H54 (cell line): ENCODE measurements at places on chromosomes 7 and 10.

DNA sequence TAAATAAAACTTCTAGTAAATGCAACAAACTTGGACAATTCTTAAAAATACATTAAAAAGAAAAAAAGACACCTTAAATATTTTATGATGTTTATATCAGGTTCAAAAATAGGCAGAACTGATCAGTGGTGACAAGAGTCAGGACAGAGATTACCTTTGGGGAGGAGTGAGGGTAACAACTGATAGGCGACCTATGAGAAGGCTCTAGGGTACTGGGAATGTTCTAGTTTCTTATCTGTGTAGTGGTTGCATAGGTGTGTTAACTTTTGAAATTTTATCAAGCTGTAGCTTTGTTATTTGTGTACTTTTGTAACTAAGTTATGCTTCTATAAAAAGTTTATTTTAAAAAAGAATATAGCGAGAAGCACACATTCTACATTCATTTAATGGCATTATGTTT is 75.1 kb upstream of the STRIP2 start:
- no peak for DNase-seq

GRCh38 chr7:149280661-149281507 is 18.9 kb downstream of the ZNF783 start:
- DNase-seq: no peak

DNA sequence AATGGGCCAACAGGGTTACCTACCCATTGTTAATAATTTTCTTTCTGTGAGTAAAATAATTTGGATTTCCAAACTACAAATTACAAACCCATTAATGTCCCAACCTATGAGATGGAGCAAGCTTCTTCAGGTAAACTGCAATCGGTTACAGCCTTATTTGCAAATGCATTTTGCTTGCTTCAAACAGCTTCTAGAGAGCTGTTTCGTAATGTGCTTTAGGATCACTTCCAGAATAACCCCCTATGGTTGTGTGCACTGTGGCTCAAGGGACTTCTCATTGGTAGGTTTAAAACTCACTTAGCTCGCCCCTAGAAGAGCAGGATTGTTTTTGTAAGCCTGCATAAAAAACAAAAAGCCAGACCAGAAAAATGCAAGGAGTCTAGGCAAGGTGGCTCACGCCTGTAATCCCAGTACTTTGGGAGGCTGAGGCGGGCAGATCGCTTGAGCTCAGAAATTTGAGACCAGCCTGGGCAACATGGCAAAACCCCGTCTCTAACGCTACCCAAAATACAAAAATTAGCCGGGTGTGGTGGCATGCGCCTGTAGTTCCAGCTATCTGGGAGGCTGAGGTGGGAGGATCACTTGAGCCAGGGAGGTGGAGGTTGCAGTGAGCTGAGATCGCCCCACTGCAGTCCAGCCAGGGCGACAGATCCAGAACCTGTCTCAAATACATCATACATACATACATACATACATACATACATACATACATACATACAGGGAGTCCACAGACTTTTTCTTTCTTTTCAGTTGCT is 3.3 kb upstream of the MAP3K8 start:
- DNase-seq: no peak

GRCh38 chr10:22340329-22341189 is 4.7 kb upstream of the SPAG6 start:
- no peak for DNase-seq

GRCh38 chr10:13758312-13758711 is 171.5 kb downstream of the PRPF18 start:
- no peak for DNase-seq

- DNase-seq: no peak
These were observed 4.4 kb downstream of the ETV1 start for GRCh38 chr7:13984831-13985685.

DNA sequence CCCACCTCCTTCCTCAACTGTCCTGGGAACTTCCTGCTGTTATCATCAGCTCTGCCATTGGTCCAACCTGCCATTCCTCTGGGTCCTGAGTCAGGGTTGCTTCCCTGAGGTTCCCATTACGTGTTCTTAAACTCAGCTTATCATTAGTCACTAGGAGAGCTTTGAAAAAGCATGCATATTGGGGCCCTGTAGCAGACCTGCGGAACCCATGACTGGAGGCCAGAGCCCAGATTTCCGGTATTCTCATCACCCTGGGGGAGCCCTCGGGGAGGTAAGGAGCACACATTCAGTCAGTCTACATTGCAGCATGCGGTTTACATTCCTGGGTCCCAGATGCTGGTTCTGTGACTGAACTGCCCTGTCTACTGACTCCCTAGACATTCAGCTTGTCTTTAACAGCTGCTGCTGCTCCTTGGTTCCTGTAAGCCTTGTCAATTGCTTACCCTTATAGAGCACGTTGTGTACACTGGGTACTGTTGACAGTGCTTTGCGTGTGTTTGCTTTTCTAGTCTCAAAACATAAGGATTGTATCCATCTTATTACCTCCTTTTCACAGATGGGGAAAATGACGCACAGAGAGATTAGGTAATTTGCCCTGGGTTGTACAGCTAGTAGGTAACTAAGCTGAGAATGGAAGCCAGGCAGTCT is 12.8 kb downstream of the CDHR3 start:
- DNase-seq: no peak

DNA sequence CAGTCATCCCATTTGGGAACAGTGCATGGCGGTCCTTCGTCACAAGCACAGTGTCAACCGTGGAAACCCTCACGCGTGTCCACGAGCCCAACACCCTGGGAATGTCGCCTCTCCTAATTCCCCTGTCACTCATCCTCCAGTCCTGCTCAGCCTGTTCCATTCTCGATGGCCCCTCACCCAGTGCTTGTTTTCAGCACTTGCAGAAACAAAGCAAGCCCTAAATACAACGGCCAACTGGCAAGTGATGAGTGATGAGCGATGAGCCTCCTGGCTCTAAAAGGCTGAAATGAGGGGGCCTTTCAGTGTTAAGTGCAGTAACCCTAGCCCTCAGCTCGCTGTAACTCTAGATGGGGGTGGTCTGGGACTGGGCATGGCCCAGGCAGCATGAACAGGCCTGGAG is 22.6 kb downstream of the NKX2-3 start:
- DNase-seq: no peak

DNA sequence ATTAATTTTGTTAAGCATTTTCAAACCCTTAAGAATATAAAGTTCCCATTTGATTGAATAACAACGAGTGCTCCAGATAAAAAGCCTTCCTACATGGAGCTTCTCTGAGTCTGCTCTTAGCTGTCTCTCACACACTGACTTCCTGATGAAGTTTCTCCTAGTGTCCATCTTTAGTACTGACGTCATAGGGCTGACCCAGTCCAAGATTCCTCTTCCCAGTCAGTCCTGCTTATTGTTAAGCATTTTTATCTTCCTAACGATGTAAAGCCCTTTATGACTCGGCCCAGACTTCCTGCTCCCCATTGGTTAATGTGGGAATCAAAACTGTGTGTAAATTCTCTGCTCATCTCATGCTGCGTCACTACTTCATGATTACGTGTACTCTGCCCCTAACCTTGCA is 398.8 kb downstream of the TFEC start:
- DNase-seq: no peak

DNA sequence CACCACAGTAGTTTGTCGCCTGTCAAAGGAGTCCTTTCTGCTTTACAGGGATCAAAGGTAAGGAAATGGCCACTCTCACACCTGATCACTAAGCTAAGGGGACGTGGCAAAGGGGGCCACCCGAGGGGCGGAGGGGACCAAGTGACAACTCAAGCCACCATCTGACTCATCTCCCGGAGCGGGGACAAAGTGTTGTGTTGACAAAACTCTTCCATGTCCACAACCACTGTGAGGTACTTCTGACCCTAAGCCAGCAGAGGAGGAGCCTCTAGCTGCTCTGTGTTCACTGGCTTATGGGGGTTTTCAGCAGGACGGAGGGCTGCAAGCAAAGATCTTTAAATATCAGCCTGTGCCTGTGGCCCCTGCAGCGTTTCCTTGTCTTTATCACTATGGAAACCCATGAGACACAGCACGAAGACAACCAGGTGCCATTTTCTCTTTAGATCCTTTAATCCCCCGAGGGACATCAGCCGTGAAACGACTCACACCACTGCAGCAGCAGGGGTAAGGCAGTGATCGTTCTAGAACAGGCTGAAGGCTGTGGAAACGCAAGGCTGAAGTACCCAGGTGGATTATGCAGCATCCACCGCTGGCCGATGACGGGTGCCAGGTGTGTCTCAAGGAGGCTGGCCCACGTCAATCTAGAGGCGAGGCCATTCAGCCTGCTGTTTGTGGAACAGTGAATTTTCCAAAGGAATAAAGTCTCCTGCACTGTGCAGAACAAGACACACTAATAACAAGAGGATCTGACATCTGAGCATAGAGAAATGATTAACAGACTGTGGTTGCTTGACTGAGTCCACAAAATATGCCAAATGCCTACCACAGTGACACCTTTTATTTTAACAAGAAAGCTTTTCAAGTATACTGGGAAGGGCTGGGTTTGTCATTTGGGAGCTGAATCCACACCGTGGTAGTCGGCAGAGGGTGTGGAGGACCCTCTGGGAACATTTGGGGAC is 26.6 kb upstream of the DDC start:
- no peak for DNase-seq

GRCh38 chr10:63841761-63842160 is 320.6 kb downstream of the REEP3 start:
- no peak for DNase-seq

- DNase-seq: peak; percentile 38
These were observed 113.3 kb upstream of the CREB5 start for GRCh38 chr7:28298870-28299518.

GRCh38 chr7:118285358-118285757 is 60.9 kb downstream of the ANKRD7 start:
- DNase-seq: no peak

GRCh38 chr7:157679607-157680006 is 342.8 kb downstream of the DNAJB6 start:
- DNase-seq: no peak

DNA sequence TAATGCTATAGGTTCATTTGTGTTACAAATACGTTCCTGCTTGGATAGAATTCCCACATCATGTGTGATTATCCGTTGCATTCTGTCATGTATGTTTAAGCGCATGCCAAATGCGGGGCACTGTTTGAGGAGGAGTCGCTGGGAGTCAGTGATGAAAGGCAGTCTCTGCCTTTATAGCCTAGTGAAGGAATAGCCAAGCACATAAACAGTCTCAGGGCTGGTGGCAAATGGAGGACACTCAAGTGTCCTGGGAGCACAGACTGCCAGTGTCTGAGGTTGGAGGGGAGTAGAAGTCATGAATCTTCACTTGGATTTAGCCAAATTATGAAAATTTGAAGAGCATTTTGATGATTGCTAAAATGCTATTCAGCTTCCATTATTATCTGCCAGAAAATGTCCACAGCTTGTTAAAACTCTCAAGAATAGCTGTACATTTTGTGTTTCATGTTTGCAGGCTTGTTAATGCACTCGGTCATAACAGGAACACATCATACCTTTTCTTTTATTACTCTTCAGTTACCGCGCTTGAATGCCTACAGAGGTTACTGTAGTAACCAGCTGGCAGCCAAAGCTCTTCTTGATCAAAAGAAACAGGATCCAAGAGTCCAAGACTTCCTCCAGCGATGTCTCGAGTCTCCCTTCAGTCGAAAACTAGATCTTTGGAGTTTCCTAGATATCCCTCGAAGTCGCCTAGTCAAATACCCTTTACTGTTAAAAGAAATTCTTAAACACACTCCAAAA is 41.6 kb downstream of the NET1 start:
- no peak for DNase-seq
